ENCODE measurements at places on chromosomes 5 and 9.

GRCh38 chr5:25448190-25448621, 803.4 kb upstream of the CDH10 start:
- DNase-seq = no peak

DNA sequence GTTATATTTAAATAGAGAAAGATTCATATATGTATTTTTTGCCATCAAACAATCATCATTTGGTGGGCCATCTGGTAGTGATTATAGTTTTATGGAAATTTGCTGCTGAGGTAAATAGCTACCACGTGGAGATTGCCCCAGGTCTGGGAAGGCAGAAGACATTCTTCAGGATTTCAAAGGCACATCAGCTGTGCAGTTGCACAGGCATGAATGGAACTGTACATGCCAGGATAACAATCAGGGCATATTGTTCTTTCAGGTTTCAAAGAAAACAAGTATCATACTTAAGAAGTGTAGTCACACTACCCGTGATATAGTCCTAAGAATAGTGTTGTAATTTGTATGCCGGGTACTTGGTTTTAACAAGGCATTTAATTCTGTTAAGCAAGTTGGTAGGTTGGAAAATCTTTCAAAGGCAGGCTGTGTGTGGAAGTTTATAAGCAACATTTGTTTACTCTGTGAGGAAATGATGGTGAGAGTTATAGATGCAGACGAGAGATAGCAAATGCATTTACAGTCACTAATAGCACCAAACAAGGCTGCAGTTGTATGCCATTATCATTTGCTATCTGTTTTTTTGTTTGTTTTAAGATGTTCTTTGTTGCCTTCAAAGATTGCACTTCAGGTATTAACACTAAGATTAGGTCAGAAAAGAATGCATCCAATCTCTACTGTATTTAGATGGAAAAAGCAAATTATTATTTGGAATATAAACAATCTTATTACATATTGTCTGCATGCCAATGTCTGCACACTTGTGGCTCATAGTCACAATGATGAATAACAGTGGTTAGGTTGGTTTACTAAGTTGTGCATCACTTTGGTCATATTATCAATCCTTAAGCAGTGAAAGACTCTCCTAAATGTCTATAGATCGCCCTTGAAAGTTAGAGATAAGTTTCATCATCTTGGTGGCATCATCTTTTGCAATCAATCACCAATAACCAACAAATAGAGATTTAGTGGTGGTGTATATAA, 55.3 kb downstream of the RPS23 start:
- no peak for DNase-seq

- DNase-seq = peak; percentile 56
Observed at GRCh38 chr5:149063017-149063687, at the start of gene SH3TC2. Gene SH3TC2 (minus strand): TSS chr5:149063062. CDS start chr5:149063022, 40 bp downstream.

GRCh38 chr5:72293495-72294055, 26.5 kb downstream of the MRPS27 start:
- no peak for DNase-seq

DNA sequence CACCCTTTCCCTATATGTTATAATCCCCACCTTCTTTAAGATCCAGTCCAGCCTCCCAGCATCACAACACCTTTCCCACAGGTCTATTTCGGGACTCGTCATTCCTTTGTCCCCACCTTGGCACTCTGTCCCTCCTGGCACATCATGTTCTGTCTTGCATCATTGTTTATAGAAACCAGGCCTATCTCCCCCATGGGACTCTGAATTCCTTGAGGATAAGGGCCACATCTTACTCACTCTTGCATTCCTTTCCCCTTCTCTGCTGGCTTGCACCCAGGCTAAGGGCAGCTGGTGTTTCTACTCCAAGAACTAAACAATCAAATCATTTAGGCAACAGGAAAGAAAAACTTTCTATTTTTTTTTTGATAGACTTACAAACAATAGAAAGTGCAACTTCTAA, 205.7 kb downstream of the AGTPBP1 start:
- DNase-seq = peak; percentile 53

GRCh38 chr5:80503641-80504040, 15.7 kb downstream of the FAM151B start:
- DNase-seq = no peak

GRCh38 chr5:151454166-151454565, 6.8 kb downstream of the SLC36A1 start:
- no peak for DNase-seq

- DNase-seq = no peak
Observed at GRCh38 chr9:98385751-98386150, 130.3 kb upstream of the TBC1D2 start.

GRCh38 chr9:81225596-81225995, 463.8 kb downstream of the TLE1 start:
- no peak for DNase-seq

DNA sequence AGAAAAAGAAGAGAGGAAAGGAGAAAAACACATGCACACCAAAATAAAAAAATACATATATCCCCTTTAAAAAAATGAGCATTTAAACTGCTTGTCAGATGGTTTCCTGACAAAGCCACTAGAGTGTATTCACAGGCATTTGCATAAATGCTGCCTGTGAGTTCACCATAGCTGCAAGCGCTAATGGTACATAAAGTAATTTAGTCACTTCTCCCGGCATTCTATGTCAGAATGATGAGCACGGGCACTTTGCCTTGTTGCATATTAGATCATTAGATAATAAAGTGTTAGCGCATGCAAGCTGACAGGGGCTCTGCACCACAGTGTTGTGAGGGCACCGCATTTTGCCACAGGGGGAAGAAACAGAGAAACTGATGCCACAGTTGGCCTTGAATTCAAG, 280.6 kb downstream of the EBF1 start:
- no peak for DNase-seq

GRCh38 chr5:115360046-115360685, 63.7 kb upstream of the CCDC112 start:
- DNase-seq = peak; percentile 15

GRCh38 chr5:172498431-172499129, 44.3 kb upstream of the SH3PXD2B start:
- no peak for DNase-seq

- DNase-seq = peak; percentile 25
Observed at GRCh38 chr9:128637656-128638055, 19.0 kb downstream of the DYNC2I2 start.

- no peak for DNase-seq
Observed at GRCh38 chr5:92969781-92970237, 611.2 kb downstream of the NR2F1-AS1 start.

DNA sequence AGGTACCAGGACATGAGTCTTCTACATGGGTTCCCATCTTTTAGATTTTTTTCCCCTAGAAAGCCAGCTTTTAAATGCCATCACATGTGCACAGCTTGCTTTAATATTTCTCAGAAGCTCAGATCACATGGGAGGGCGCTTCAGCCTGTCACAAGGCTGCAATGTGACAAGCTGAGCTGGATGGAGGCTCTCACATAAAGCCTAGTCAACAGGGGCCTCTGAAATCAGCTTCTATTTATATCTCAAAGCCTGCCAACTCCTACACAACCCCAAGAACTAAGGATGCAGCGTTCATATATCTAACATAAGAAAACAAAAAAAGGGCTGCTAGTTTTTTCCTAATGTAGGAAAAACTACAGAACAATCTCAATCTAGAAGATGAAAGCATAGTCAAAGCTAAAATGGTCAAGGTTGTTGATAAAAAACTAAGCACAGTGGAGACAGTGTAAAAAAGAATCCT, 2.3 kb downstream of the ZFAND5 start:
- DNase-seq = peak; percentile 65

DNA sequence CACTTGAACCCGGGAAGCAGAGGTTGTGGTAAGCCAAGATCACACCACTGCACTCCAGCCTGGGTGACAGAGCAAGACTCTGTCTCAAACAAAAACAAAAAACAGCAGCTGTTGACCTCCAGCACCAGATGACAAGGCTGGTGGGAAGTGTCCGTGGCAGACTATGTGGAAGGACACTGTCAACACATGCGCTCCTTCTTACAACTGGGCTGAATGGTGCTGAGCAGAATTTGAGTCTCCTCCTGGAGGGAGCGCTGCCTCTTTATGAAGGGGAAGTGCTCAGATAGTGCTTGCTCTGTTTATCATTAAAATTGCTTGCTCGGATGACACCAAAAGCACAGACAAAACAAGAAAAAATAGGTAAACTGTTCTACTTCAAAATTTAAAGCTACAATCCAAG, 9.2 kb upstream of the CFAP157 start:
- DNase-seq = no peak

GRCh38 chr5:128673970-128674369, 135.9 kb upstream of the FBN2 start:
- no peak for DNase-seq

GRCh38 chr9:109934857-109935215, 154.8 kb downstream of the PALM2AKAP2 start:
- DNase-seq = no peak

GRCh38 chr5:56142614-56143372, 90.3 kb downstream of the ANKRD55 start:
- DNase-seq = no peak

DNA sequence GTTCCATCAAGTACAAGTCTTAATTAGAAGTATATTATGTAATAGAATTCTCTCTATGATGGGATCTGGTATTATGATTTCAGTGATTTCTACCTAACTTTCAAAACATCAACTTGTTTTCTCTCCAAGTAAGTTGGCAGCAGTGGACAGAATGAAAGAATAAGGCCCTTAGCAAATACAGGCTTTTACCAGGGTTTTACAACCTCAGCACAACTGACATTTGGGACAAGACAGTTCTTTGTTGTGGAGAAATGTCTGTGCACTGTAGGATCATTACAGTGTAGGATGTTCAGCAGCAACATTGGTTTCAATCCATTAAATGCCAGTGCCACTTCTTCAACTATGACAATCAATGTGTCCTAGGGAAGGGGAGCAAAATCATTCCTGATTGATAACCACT, 48.8 kb downstream of the MLANA start:
- DNase-seq = no peak

DNA sequence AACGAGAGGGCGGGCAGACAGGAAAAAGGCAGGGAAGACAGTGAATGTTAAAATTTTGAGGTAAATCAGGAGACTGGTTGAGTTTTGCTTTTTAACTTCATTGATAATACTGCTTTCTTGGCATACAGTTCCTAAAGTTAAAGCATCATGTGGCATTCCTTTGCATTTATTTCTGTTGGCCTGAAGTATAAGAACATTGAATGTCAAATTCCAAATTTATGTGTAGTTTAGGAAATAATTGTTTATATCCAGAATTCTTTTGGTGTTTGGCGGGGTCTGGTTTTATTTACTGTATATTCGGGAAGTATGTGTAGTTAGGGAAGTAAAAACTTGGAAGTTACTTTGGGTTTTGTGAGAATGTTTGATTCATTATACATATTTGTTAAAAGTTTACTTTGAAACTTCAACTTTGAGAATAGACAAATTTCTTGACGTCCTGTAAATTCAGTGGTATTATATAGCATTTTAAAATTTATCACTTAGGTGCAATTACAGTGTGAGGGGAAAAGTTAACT, 83.2 kb downstream of the PTPDC1 start:
- no peak for DNase-seq

DNA sequence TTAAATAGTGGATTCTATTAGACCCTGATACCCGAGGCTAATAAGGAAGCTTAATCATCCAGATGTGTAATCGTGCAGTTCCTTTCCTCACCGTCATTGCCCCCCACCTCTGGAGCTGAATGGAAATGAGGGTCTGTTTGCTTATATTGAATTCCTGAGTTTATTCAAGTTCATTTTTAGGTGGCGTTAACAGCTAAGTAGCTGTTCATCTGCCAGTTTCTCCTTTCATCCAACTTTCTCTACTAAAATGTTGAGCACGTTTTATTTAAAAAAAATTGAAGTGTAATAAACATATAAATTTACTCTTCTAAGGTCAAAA, 291.0 kb downstream of the DOCK8 start:
- no peak for DNase-seq

- DNase-seq = no peak
Observed at GRCh38 chr5:153618307-153618706, 127.8 kb downstream of the GRIA1 start.

DNA sequence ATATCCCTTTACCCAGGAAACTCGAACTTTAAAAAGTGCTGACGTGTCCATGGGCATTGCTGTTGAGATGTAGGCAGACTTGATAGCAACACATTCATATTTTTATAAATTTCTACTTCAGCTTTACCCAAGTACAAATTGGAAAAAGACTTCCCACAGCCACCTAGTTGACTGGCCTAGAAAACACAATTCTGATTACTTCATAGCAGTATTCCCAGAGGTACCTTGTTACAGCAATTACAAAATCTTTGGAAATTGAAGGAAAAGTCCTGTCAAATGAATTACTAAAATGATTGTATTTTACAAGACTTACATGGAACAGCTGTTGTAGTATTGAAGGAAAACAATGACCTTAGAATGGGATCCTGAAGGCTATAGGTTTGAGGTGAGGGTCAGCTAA, 130.7 kb upstream of the NREP start:
- DNase-seq = no peak

GRCh38 chr5:66378407-66378806, 217.8 kb upstream of the MAST4 start:
- no peak for DNase-seq

GRCh38 chr9:120934281-120934680, 7.7 kb upstream of the TRAF1 start:
- DNase-seq = no peak

GRCh38 chr9:108639696-108640095, 216.1 kb downstream of the ACTL7B start:
- DNase-seq = no peak

DNA sequence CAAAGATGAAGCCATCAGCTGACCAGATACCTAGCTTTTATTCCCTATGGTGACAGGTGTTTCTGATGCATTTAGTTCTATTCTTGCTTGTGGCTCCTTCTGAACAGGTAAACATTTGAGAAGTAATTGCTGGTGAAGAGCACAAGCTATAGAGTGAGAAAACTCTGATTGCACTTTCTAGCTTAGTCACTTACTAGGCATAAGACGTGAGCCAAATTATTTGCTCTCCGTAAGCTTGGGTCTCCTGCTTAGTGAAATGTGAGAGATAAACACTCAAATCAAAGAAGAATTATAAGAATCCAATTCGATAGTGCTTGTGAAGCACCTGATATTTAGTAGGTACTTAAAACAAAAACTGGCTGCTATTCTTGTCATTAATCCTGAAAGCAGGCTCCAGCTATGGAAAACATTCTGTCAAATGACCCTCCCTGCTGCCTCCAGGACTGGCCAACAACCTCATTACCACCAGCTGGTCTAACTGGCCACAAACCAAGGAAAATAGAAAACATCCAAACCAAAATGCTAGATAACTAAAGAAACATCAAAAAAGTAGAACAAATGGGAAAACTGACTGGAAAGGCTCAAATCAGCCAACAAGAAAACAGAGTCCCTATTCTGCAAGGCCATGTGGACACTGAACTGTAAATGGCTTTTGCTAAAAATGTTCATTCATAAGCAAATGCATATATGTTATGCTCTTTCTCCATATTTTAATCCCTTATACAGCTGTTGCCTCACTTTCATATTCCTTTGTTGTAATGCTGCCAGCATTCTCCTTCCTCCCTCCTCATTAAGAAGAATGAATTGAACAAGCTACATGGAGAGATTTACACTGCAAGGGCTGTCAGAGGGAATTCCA, 616.1 kb downstream of the DTWD2 start:
- no peak for DNase-seq

- no peak for DNase-seq
Observed at GRCh38 chr5:64323591-64323990, 157.9 kb downstream of the RNF180 start.

- no peak for DNase-seq
Observed at GRCh38 chr5:56251440-56251839, 18.3 kb upstream of the ANKRD55 start.
